ENCODE measurements at places on chromosomes 16 and 17. TPM values are rescaled to one million over a fixed set of nuclear protein-coding genes. Genes with fewer than 3 reads are reported as not detected.

CASKIN2 gene
- polyA plus RNA-seq = 13.0 TPM

EPX gene
- polyA plus RNA-seq = not detected

CCL13 gene
- not detected for polyA plus RNA-seq

DNA sequence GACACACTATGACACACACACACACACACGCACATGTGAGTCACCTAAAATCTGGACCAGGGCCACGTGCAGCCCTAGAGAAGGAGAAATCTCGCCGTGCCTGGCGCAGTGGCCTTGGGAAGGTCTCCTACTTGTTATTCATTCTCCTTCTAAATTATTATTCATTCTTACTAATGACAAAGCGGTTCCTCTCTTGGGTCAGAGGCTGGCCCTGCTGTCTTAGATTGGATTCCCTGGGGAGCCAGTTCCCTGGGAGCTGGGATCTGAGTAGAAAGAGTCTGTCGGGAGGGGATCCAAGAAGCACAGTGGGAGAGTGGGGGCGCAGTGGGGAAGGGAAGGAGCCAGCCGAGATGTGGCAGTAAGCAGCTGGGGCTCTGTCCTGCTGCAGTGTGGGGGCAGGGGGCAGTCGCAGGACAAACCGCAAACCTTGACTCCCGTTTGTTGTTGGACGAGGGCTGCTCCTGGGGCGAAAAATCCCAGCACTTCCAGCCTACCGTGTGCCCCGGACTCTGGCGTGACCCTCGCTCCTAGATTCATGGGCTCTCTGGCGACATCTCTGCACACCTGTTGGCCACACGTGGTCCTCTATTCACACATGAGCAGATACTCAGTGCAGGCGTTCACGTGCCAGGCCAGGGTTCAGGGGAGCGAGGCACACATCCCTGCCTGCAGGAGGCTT is 18.7 kb upstream of the JPH3 start:
- peak; percentile 35 for DNase-seq

GRCh38 chr16:71885261-71885650 is 1.3 kb upstream of the ZNF821 start:
- no peak for DNase-seq

- DNase-seq = no peak
Measured at GRCh38 chr17:79326814-79327213, 252.2 kb downstream of the ENGASE start.

DNA sequence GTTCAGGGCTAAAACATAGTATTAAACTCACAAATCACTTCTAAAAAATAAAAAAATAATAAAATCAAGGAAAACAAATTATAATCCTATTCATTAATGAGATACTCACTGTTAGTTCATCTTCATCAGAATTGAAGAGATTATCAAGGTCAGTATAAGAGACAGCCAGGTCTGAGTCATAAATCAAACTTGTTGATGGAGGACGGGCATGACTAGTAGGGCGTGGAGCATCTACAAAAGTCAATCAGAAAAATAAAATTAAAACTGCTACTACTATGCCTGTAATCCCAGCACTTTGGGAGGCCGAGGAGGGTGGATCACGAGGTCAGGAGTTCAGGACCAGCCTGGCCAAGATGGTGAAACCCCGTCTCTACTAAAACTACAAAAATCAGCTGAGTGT is 59.1 kb upstream of the INTS2 start:
- DNase-seq = no peak

DNA sequence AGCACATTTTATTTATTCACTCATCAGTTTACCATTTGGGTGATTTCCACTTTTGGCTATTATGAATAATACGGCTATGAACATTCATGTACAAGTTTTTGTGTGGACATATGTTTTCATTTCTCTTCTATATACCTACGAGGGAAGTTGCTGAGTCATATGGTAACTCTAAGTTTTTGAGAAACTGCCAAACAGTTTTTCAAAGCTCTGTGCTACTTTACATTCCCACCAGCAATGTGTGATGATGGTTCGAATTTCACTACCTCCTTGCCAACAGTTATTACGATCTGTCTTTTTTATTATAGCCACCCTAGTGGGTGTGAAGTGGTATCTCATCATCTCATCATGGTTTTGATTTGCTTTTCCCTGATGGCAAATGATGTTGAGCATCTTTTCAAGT is 63.7 kb upstream of the MRTFB start:
- peak; percentile 74 for DNase-seq

DNA sequence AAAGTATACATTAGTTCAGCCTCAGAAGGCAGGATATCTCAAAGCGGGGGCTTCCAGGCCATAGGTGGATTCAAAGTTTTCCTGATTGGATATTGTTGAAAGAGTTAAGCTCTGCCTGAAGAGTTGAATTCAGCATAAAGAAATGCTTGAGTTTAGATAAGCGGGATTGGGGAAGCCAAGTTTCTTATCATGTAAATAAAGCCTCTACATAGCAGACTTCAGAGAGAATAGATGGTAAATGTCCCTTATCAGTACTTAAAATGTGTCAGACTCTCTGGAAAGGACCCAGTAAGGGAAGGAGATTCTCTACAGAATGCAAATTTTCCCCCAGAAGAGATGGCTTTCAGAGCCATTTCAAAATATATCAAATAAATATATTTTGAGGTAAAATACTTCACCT is 423.5 kb downstream of the SHISA9 start:
- DNase-seq = no peak

- no peak for DNase-seq
Measured at GRCh38 chr16:27387724-27388123, 14.2 kb upstream of the IL21R start.

DNA sequence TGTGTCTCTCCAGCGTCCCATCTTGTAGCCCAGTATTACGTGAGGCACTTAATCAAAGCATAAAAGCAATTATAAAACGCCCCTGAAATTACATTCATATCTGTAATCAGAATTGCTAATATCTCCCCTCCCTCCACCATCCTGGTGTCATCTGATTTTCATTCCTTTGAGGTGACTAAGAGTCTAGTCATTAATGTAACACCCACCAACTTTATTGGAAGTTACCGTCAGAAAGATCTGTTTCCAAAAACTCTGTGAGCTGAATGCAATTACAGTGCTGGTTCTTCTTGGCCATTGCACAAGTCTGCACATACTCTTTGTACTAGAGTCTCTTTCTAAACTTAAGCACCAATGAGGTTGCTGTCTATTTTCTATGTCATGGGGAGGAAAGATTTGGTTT is 12.5 kb upstream of the MAF start:
- DNase-seq = no peak

GRCh38 chr16:53600126-53600525 is 97.1 kb upstream of the AKTIP start:
- DNase-seq = no peak
